ENCODE measurements at places on chromosomes 1 and 21.

DNA sequence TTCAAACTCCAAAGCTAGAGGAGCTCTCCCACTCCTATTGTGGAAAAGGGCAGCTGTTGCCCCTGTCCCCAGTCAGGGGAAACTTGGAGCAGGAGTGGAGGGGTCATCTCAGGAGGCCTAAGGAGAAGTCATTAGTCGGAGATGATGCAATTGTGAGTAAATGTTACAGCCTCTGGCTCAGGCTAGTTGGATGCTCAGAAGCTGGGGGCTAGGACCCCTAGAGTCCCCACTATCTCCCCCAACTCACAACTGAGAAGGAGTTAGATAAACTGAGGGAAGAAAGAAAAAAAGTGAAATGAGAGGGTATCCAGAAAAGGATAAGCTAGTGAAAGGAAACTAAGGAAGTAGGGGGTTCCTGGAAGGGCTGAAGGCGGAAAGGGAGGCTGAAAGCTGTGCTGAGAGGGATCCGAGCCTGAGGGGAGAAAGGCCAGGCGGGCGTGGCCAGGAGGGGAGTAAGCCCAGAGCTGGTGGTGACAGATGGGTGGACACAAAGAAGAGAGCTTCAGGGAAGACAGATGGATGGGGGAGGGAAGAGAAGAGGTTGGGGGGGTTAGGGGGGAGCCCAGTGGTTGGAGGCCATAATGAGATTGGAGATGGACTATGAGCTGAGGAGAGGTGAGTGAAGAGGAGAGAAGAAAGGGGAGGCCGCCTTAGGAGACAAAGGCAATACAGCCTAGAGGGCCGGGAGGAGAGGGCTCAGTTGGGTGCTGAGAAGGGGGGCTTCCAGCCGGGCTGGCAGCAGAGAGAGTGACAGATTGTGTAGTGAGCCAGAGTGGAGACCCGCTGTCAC is 4.5 kb upstream of the NHLH1 start:
- no peak for DNase-seq

DNA sequence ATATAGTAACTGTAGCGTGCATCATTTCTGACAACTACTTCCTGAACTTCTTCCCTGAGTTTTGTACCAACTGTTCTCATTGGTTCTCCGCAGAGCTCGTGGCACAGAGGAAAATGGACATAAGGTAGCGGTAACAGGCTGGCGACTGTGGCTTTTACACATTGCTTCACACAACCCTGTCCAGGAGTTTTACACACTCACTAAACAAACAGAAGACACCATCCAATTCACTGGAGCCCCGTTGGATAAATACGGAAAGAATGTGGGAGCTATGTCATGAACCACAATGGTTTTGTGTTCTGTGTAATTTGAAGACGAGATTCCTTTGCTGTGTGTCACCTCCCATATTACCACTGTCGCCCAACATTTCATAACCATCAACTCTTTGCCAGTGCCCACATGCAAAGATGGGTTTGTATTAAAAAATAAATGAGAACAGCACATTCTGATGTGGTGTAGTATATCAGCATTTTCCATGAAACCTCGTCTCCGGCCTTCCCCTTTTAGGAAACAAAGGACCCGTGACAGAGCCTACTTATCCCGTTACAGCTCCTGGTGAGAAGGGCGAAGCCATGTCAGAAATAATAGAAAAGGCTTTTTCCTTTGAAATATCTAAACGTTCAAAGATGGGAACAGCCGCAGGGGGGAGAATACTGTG is 47.4 kb upstream of the ENAH start:
- DNase-seq = peak; percentile 99

DNA sequence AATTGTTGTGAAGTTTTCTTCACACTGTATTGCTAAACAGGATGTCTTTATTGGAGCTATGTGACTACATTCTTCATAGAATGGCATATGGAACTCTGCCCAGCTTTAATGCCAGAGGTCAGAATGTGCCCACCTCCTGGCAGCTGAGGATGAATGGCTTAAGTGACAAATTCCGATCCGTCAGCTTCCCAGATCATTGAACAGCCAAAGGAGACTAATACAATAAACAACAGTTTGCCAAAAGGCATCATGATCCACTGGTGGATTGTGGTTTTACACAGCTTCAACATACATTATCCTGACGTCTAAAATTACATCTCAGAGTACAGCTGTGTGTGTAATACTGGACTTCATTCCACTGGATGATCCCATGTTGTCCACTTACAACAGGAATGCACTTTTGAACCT is 68.7 kb upstream of the C1orf105 start:
- peak; percentile 76 for DNase-seq

- DNase-seq = no peak
Measured at GRCh38 chr21:35336534-35336933, 287.4 kb upstream of the RUNX1 start.

DNA sequence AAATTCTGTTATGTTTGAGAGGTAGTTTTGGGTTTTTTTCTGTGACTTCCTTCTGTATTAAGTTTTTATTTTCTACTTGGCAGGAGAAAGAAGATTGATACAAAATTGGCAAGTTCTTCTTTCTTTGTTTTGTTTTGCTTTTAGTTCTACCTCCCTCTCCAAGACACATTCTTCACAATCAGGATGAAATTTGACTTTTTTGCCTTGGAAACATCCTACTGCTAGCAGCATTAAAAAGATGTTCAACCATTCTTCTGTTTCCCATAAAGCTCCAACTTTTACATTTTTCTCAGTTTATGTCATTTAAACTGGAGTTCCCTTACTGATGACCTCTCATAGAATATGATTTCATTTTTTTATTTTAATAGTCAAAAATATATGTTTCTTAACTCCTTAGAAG is 234.8 kb downstream of the NCAM2 start:
- DNase-seq = no peak

DNA sequence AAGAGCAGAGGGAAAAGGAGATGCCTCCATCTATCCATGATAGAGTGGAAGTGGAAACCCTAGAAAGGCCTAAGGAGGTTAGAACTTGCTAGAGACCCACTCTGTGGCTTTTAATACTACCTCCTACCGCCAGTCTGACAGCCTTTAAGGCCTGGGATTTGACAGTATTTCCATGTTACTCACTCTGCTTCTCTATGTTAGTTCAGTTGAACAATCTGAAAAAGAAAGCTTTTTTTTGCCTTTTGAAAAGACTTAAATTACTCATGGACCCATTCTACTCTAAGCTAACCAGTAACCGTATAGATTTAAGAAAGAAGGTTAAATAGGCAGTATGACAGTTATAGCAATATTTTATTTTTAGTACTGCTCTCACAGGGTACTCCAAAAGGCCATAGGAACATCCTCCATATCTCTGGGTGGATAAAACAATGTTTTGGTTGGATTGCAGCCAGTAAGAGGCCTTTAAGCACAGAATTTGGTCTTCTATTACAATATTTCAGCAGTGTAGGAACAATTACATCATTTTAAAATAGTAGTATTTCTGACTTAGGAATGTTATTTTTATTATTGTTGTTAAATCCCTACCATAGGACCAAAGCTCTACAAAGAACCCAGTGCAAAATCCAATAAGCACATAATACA is 15.9 kb upstream of the GPR25 start:
- no peak for DNase-seq

GRCh38 chr1:212692774-212693644 is 6.6 kb downstream of the BATF3 start:
- DNase-seq = no peak

GRCh38 chr1:31445951-31446350 is 32.9 kb downstream of the SERINC2 start:
- DNase-seq = no peak

DNA sequence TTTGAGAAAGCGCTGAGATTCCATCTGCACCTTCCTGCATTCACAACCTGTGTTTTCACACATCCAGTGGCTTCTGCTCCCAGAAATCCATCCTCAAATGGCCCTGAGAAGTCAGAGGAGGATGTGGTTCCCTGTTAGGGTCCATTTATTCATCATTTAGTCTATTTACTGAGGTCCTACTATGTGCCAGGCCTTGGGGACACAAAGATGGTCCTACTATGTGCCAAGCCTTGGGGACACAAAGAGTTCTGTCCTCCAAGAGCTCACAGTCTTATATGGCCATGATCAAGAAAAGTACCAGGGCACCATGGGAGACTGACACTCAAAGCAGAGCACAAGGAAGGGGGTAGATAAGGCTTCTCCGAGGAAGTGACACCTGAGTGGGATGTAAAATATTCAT is 147.1 kb upstream of the ATP1B1 start:
- DNase-seq = no peak

GRCh38 chr1:79822053-79822452 is 815.5 kb upstream of the ADGRL4 start:
- DNase-seq = no peak

GRCh38 chr1:172764378-172764777 is 105.5 kb downstream of the FASLG start:
- DNase-seq = no peak
